Stimulated activated CD8-positive, alpha-beta memory T cell treated with anti-CD3 and anti-CD28 coated beads, Interleukin-7, amount 100 ng/mL, for 1 hour (primary cell): ENCODE measurements at places on chromosomes 2 and 18.

DNA sequence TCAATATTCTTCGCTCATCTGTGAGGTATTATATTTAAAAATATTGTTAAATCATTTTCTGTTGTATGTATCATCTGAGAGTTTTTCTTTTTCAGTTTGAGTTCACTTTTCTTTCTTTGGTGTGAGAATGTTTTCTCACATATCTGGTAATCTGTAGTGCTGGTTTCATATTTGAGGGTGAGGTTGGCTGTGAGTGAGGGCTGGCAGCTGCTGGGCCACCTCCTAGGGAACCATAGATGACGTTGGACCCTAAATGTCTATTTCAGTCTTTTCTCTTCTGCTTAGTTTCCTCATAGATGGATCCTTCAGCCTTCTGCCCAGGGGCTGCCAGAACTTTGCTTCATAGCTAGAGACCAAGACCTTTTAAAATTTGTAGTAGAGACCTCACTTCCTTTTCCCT is 33.5 kb downstream of the MGAT5 start:
- no peak for DNase-seq

DNA sequence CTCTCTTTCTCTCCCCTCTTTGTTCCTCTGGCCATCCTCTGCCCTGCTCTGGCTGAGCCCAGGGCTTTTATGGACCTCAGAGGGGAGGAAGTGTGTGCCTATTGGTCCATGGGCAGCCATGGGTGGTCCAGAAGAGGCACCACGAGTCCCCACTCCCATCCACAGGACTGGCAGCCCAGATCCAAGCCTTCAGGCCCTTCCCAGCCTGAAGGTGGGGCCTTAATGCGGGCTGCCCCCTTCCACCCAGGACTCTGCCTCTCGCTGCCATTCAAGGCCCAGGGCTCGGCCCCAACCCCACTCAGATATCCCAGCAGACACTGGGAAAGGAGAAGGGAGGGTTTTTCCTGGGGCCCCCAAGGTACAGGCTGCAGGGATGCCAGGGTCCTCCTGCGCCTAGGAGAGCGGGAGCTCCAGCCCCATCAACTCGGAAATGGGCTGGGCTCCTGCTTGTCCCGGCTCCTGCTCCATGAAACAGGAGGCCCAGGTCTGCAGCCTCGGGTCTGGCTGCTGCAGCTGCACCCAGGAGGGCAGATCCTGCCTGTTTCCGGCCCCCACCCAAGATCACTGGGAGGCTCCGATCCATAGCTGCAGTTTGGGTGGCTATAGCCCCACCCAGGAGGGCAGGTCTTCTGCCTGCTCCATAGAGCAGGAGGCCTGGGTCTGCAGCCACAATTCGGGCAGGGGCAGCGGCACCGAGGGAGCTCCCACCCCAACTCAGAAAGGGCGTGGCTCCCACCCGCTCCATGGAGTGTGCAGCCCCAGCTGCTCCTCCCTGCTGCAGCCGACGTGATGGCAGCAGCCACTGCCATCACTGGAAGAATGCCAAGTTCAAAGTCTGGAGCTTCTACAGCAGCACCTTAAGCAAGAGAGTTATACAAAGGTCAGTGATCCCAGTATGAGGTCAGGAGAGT is 116.6 kb upstream of the RBBP8 start:
- no peak for DNase-seq

GRCh38 chr2:7904319-7904718 is 777.5 kb upstream of the ID2 start:
- DNase-seq: no peak

GRCh38 chr2:236875906-236876505 is 209.7 kb upstream of the COPS8 start:
- no peak for DNase-seq
